ENCODE measurements at places on chromosomes 3 and 15. TPM values are rescaled to one million over a fixed set of nuclear protein-coding genes. Genes with fewer than 3 reads are reported as not detected.

DNA sequence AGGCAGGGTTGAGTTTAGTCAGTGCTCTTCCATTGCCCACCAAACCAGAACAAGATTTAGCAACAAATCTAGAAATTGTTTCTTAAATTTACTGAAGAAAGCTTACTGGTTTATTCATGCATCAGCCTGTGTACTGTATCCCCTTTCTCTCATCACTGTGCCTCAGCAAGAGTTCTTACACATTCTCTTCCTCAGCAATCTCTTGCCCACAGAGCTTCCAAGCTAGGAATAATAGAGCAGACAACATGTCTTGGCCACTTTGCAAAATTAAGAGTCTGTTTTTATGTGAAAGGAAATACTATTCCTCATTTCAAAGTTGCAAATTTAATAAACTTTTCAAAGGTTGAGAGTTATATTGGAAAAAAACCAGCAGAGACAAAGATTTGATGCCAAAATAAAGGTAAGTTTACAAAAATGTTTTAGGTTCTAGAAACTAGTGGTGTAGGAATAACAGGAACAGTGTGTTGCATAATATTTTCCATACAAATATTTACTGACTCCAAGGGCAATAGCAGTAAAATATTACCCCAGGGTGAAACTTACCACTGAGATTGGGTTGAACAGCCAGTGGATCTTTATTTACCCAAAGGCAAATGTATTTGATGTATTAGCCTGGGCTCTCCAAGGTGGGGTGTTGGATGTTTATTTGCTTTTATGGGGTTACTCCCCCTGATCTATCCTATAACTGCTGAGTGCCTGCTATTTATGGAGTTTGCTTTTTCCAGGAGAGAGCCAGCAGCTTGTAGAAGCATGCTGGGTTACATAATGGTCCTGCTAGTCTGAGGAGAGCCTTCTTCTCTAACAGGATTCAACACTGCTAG lies 276.7 kb downstream of the ADAMTSL3 start:
- H3K36me3 ChIP-seq = no peaks in the 10 kb centered on the region
- H3K27me3 ChIP-seq = no peaks in the 10 kb centered on the region
- no peak for DNase-seq
- no peaks in the 10 kb centered on the region for H3K4me1 ChIP-seq
- no peak overlapping the region for H3K27ac ChIP-seq

DNA sequence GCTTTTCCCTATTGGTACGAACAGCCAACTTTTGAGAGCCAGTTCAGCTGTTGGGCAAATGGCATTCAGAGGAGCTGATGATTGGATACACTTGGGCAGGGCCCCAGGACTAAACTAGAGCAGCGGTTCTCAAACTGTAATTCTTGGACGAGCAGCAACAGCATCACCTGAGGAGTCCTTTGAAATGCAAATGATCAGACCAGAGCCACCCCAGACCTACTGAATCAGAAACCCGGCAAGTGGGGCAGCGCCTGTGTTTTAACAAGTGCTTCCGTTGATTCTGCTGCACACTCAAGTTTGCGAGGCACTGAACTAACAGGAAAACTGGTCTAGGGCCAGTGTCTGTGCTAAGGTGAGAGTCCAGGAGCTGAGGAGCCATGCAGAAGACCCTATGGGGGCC lies 239.7 kb downstream of the UACA start:
- DNase-seq = no peak
- peaks cover 9% of the 10 kb centered on the region for H3K4me1 ChIP-seq
- H3K27ac ChIP-seq = no peak overlapping the region
- H3K4me3 ChIP-seq = no peak overlapping the region

GRCh38 chr3:45208586-45208985 lies 17.5 kb downstream of the TMEM158 start:
- no peak for DNase-seq
- H3K4me1 ChIP-seq = no peaks in the 10 kb centered on the region
- no peak overlapping the region for H3K27ac ChIP-seq

DNA sequence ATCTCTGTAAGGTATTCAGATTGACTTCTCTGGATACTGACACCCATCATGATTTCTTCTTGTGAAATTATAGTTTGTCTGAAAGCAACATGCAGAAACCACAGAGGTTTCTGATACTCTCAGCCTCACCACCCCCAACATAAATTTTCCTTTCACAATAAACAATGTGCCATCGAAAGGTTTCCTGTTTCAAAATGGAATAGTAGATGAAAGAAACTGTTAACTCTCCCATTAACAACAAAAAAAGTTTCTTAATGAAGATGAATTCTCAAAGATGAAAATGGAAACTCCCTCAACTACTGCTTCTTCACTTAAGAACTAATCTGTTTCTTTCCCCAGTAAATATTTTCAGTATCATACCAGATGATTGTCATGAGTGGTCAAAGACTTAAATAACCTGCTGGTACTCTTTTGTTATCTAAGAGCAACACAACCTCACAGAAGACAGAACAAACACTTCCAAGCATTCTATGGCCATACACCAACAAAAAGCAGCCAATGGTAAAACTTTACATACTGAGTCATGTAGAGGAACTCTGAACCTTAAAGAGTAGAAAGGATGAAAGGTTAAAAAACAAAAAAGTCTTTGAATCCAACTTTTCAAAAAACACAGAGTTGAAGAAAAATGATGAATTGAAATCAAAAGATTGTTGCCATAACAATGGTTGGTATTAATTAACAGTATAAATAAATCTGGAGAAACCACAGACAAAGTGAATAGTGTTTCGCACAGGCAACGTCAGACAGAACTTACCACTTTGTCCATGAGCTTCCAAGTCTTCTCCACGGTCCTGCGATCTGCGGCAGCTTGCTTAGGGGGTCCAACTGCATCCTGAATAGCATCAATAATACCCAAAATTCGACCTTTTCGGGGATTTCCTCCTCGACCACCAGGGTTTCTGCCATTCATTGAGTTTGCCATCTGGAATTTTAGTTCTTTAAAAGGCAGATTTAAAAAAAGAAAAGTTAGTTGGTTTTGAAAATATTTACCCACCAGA lies 1.9 kb downstream of the CBLB start:
- H3K36me3 ChIP-seq = no peaks in the 10 kb centered on the region
- peak overlapping the region; percentile 90 for H3K4me3 ChIP-seq
- peaks cover 2% of the 10 kb centered on the region for H3K4me1 ChIP-seq

DNA sequence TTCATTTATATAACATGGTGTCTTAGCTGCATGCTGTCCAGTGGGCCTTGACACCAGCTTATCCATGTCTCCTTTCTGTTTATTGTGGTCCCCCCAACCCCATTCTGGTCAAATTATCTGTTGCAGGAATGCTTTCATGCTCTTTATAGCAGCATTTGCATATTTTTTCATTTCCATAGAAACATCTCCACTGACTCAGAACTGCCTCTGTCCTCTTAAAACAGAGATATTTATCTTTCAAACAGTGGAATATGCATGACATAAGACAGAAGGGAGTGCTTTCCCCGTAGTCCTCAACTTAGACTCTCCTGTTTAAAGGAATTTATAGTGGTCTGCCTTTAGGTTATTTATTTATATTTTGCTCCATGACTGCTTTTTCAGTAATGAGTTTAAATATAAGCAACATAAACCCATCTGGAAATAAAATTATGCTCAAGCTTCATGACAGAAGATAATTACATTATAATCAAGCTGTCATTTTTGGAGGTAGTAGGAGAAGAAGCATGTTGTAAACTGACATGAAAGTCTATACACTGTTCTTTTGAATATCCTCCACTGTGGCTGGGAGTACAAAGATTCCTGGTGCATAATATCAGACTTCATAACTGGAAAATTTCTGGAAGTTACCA lies 179.5 kb upstream of the CD96 start:
- no peaks in the 10 kb centered on the region for H3K36me3 ChIP-seq
- no peaks in the 10 kb centered on the region for H3K4me1 ChIP-seq
- no peak overlapping the region for H3K4me3 ChIP-seq
- H3K27me3 ChIP-seq = no peaks in the 10 kb centered on the region
- no peak for DNase-seq

GRCh38 chr3:100775226-100775625 lies 65.9 kb downstream of the TFG start:
- H3K4me1 ChIP-seq = peaks cover 4% of the 10 kb centered on the region
- H3K4me3 ChIP-seq = no peak overlapping the region
- H3K36me3 ChIP-seq = no peaks in the 10 kb centered on the region
- no peak overlapping the region for H3K27ac ChIP-seq
- no peaks in the 10 kb centered on the region for H3K27me3 ChIP-seq
- no peak for DNase-seq

- no peak overlapping the region for H3K27ac ChIP-seq
- 0 out of 2 replicates have a peak, but pooled peaks cover 9% of the 10 kb centered on the region for H3K36me3 ChIP-seq
- no peak for DNase-seq
- peaks cover 33% of the 10 kb centered on the region for H3K4me1 ChIP-seq
Observed at GRCh38 chr15:70094690-70095311, 2.9 kb downstream of the TLE3 start.

DNA sequence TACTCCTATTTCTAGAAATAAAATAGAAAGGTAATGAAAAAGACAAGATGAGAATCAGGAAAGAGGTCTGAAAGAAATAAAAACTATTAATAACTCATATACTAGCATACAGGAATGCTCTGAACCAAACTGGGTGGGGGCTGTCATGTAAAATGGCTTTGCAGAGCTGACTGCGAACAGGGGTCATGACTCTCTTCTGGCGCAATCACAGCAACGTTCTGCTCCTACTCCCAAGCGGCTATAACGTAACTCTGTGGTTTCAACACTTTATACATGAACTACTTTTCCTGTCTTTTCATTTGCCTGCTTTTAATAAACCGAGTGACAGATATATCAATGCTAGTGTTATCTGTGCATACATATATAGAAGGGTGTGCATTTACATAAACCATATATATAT lies 116.7 kb downstream of the DLG1 start:
- H3K27me3 ChIP-seq = no peaks in the 10 kb centered on the region
- no peak overlapping the region for H3K4me3 ChIP-seq
- no peak for DNase-seq

DNA sequence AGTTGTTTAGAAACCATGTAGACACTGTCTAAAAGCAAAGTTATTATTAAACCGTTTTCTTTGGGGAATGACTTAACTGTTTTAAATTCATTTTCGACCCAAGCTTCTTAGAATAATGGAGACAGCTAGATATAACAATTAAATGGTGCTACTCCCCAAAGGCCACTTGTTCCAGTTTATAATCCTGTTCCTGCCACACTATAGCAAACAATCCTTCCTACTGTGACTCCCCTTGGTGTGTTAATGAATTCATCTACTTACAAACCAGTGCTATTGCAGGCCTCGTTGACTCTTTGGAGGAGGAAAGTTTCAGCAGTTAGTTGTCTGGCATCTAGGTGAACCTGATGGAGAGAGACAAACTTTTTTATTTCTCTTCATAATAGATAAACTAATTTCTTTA lies 25.2 kb upstream of the CLSTN2 start:
- H3K4me3 ChIP-seq = no peak overlapping the region
- no peaks in the 10 kb centered on the region for H3K4me1 ChIP-seq
- H3K36me3 ChIP-seq = no peaks in the 10 kb centered on the region
- no peak overlapping the region for H3K27ac ChIP-seq

Gene TPM1
- 246 TPM for polyA plus RNA-seq

Gene GABRG3
- 0.17 TPM for polyA plus RNA-seq

Gene CLDN11
- 4.8 TPM for polyA plus RNA-seq

Gene THRB
- polyA plus RNA-seq = 0.98 TPM
